ENCODE measurements at places on chromosomes 6 and 20.

GRCh38 chr20:25059866-25060465 is 2.0 kb upstream of the ACSS1 start:
- no peak for DNase-seq

DNA sequence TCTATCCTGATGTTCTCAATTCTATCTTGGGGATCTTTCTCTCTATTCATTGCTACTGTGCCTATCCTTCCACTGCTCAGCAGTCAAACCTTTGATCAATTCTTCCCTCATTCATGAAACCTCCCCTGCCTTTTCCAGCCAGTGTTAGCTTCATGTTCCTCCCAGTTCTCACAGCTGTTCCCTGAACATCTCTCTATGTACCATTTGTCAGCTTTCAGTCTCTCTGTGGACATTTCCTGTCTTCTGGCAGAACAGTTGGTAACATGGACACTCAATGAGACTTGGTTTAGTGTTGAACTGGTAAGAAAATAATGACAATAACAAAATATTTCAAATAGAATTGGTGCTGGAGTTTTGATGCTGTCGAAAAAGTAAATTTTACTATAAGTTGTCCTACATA is 26.2 kb downstream of the SPTLC3 start:
- DNase-seq: no peak

DNA sequence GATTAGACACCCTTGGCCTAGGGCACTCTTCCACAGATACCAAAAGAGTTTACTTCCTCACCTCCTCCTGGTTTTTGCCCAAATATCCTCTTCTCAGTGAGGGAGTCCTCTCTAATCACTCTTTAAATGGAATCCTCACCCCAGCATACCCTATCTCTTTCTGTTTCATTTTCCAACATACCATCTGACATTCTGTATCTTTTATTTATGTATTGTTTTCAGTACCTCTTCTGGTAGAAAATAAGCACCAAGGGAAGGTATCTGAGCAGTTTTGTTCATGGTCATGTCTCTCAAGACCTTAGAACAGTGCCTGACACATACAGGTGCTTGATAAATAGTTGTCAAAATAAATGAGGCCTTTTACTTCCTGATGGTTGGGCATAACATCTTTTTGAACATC is 55.1 kb downstream of the KIAA0408 start:
- no peak for DNase-seq

- no peak for DNase-seq
These were observed 135.3 kb upstream of the EEF1E1 start for GRCh38 chr6:8237668-8238067.

- DNase-seq: no peak
These were observed 494.7 kb upstream of the MAP3K7 start for GRCh38 chr6:91081452-91082067.

Measured in stimulated activated CD8-positive, alpha-beta memory T cell treated with anti-CD3 and anti-CD28 coated beads, Interleukin-7, amount 100 ng/mL, for 24 hours (primary cell).